NCI-H460 (cell line): ENCODE measurements at places on chromosomes 5 and 9. TPM values are rescaled to one million over a fixed set of nuclear protein-coding genes. Genes with fewer than 3 reads are reported as not detected.
A peak's percentile ranks its signal among the peaks of the same experiment; 100 is the strongest.

DNA sequence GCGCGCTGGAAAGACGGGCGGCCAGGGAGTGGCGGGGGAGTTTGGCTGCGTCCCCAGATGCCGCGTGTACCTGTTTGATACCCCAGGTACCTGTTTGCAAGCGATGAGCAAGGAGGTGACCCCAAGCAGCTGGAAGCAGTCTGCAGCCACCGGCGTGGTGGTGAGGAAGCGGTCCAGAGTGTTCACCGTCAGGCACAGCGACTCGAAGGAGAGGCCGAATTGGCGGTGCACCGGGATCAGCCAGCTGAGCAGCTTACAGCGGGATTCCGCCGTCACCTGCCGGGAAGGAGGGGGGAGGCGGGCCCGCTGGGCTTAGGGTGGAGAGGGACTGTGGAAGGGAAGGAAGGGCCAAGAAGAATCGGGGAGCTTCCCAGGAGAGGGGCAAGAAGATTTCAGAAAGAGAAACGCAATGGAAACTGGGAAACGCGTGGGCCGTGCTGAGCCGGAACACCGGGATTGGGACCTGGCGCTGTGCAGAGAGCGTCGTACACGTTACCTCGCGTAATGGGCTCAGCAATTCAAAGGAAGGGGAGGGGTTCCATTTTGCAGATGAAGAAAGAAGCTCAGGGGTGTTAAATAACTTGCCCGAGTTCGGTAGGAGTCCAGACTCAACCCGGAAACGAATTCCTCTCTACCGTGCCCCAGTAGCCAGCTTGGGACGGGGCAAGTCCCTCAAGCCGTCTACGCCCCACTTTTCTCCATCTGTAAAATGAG lies 980 bp downstream of the CCNO start:
- DNase-seq, result peak; percentile 23

GRCh38 chr5:57939771-57940170 lies 457.2 kb upstream of the ACTBL2 start:
- no peak for DNase-seq

DNA sequence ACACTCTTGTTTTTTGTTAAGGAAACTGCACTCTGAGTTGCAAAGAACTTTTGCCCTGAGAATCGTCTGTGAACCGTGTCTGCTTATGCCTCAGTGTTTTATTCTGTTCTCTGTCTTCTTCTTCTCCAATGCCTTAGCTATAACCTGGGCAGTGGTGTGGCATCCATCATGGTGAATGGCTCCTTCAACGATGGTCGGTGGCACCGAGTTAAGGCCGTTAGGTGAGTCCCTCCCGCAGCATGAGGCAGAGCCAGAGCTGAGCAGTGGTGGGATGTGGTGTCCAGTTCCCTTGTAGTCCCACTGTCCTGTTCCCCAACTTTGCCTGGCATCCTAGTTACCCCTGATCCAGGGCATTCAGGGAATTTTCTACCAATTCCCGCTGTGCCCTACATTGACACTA lies 98.3 kb downstream of the LIFR start:
- DNase-seq, result no peak

DNA sequence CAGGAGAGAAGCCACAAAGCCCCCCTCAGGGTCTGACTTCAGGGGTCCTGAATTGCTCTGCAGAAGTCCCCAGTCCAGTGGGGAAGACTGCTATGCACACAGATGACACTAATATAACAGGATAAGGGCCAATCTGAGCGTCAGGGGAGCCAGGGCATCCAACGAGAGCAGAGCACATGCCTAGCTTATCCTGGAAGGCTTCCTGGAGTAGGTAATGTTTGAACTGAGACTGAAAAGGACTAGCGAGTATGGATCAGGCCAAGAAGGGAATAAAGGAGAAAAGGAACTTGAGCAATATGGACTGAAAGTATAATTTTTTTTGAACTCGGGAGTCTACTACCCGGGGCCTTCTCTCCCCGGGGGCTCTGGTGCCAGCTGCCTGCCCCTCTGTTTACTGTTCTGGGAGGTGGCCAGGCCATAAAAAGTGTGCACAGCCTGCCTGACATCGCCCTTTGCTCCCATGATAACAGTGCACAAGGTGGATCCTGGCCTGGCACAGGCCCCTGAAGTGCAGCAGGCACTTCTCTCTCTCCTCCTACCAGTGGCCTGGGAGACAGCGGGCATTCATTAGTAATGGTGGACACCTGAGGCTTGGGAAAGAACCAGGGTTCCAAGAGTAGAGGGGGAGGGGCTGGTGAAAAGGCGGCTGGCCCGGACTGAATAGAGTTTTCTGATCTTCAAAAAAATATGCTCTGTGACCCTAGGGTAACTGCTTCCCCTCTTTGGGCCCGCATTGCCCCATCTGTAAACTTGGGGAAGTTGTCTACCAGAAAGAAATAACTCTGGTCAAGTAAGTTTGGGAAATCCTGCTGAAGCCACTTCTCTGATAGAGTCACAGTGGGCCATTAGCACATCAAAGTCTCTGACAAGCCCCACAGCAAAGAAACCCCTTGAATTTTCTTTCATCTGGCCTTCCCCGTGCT lies 4.6 kb upstream of the SLC6A7 start:
- no peak for DNase-seq

- DNase-seq, result peak; percentile 49
These were observed 72.9 kb downstream of the ANGPTL2 start for GRCh38 chr9:127049581-127049980.

DNA sequence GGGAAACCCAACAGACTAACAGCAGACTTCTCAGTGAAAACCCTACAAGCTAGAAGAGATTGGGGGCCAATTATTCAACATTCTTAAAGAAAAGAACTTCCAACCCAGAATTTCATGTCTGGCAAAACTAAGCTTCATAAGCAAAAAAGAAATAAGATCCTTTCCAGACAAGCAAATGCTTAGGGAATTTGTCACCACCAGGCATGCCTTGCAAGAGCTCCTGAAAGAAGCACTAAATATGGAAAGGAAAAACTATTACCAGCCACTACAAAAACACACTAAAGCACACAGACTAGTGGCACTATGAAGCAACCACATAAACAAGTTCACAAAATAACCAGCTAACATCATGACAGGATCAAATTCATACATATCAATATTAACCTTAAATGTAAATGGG lies 131.1 kb downstream of the OR2K2 start:
- no peak for DNase-seq

NUTM2F gene
- not detected in 2 replicates for total RNA-seq

SLC2A6 gene
- total RNA-seq, result 4.0 and 4.4 TPM in 2 replicates

DNA sequence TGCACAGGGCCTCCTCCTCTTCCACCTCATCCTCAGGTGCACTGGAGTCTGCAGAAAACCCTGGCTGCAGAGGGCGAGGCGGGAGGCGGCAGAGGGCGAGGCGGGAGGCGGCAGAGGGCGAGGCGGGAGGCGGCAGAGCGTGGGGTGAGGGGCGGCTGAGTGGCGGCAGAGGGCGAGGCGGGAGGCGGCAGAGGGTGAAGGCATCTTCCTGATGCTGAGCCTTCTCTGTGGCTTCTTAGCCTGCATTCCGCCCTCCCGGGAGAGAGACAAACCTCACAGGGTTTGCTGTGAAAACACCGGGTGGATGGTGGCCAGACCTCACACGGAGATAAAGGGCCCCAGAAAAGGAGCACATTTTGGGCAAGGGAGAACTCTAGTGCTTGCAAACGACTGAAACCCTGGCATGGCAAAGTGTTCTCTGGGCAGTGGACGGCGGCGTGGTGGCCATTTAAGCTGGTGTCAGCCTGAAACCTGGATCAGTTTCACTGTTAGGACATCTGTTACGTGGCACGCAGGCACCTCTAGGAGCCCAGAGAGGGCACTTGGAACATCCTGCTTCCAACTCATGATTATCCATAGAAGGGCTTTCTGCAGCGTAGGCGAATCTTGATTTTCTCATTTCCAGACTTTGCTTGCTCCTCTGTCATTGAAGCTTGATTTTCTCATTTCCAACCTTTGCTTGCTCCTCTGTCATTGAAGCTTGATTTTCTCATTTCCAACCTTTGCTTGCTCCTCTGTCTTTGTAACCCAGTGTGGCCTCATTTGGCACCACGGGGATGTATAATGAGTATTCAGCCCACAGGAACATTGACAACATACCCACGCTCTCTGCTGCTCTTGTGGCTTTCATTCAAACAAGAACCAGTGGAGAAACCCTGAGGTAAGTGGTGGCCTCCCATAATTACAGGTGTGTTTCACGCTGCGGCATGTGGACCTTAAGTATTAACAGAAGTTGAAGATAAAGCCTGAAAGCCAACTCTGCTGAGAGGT lies 16.3 kb upstream of the PLEKHG4B start:
- no peak for DNase-seq

DNA sequence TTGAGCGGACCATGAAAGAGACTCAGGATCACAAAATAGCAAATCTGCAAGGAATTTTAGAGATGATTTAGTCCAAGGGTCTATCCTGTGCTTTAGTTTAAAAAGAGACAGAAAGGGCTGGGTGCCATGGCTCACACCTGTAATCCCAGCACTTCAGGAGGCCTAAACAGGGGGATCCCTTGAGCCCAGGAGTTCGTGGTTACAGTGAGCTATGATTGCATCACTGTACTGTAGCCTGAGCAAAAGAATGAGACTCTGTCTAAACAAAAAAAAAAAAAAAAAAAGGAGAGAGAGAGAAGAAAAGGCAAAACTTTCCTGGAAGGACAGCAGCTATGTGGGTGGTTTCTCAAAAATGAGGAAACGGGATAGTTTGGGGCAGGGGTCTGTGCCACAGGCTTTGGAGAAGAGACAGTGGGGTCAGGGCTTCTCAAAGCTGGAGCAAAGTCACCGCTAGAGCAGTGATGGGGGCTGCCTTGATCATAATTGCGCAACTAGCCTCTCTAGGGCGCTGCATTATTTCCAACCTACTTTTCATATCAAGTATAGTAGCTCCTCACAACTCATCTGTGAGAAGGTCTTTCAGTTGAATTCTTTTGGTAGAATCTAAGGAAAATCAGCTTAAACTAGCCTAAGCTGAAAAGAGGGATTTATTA lies 8.5 kb upstream of the ANKH start:
- DNase-seq, result no peak

LRRC70 gene
- total RNA-seq, result 0.54 and 0.75 TPM in 2 replicates

- peak; percentile 77 for DNase-seq
These were observed 83.5 kb downstream of the PDE4D start for GRCh38 chr5:59810041-59810440.

ARL15 gene
- total RNA-seq, result 10.1 and 15.7 TPM in 2 replicates

DNA sequence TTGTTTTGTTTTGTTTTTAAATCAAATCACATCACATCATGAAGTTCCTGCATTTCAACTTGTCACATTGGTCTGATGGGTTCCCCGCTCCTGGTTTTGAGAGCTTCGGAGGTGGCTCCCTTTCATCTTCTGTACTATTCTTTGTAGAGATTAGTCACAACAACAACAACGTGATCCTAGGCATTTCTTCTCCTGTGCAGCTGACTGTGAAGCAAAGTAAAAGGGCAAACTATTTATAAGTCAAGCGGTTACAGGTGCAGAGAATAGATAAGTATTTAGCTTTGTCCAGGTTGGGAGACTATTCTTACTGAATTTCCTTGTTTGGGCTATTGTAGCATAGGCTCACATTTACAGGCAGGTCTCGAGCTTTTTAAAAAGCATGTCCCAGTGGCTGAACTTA lies 197.7 kb upstream of the CDKN2B start:
- DNase-seq, result no peak

DNA sequence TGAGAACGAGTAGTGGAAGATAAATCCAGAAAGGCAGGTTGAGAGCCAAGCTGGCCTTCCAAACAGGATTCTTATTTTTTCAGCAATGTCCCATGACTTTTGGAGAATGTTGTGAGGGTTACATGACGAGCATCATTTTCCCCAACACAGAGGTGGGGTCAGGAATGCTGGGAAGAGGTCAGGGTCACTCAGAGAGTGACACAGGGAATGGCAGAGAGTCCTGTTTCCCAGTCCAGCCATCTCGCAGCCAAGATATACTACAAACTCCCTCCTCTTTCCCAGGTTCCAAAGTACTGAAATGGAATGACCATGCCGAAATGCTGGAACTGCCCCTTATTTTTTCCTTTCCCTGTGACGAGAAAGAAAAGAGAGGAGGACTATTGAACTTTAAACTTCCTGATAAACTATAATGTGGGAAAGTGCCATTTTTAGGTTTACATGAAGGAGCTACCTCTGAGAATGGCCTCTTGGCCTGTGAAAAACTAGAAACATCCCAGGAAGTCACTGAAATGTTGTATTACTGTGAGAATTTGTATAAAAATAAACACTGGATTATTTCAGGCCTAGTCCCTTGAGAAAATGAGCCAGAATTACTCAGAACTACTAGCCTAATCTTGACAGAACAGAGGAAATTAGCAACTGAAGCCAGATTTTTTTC lies 420.4 kb downstream of the CETN3 start:
- no peak for DNase-seq

PIP5K1B gene
- 3.4 and 3.5 TPM in 2 replicates for total RNA-seq

DNA sequence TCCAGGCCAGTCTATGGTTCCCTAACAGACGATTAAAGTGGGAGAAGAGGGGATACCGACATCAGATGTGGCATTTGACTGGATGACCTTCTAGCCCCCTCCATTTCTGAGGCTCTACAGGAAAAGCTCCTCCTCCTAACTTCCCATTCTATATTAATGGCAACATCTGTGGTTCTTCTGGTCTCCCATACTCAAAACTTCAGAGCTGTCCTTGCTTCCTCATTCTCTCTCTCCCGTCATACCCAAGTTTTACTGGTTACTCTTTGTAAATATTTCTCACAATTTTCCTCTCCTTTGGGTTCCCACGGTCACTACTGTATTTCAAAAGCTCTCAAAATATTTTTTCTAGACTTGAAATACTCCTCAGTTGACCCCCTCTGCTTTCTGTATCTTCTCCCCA lies 36.0 kb upstream of the IL7R start:
- DNase-seq, result no peak

OR1J2 gene
- total RNA-seq, result 0.22 TPM in 1 of 2 replicates, not detected in the other

DNA sequence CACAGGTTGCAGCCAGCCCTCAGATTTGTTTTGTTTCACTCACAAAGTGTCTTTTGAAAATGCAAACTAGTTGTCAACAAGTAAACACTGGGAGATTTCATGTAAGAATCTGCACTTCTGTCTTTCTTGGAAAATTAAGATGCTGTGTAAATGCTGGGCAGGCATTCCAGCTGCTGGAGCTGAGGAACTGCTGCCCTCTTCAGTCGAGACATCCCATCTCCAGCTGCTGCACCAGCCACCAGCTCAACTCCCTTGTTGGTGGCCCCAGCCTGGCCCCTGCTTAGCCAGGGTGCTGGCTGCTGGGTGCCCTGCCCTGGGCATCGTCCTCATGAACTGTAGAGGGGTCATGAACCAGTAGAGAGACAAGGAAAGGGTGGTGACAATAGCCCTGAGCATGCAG lies 33.1 kb upstream of the AFAP1L1 start:
- no peak for DNase-seq
